AG04450 (cell line): ENCODE measurements at places on chromosomes 4 and X.

DNA sequence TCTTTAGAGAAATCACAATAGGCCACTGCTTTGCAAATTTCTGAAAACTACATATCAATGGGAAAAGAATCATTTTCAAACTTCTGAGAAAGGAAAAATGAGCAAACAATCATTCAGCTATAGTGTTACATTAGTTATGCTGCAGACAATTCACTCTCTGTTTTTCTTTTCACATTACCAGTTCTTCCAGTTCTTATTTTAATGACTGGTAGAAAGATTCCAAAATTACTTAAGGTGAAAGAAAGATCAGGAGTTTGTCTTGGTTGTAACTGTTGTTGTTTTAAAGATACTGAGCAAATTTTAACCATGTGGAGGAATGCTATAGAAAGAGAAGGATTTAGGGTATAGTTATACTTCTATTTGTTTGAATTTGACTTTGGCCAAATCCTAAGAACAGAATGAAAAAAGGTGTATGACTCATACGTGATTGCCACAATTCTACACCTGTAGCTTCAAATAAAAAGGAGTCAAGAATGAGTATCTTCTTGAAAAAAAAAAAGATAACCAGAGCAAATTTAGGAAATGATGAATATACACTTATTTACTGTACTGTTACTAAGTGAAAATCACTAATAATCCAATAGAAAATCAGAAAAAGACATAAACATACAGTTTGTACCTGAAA lies 21.0 kb upstream of the RASGEF1B start:
- DNase-seq = no peak

DNA sequence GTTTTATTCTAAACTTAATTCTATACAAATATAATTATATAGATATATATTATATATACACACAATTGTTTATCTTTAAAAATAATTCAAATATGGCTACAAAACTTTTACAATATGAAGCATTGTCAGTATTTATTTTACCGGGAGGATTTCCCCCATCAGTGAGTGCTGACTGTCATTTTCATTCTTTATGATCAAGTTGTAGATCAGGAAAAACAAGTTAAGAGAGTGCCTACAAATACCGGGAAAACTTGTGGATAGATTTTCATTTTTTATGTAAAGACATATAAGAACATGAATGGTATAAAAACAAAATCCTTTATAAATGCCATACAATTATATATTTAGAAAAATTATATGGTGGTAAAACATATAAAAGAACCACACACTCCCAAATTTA lies 37.8 kb downstream of the CLCN3 start:
- DNase-seq = no peak

GRCh38 chrX:49040376-49040955 lies 2.7 kb downstream of the TFE3 start:
- no peak for DNase-seq

DNA sequence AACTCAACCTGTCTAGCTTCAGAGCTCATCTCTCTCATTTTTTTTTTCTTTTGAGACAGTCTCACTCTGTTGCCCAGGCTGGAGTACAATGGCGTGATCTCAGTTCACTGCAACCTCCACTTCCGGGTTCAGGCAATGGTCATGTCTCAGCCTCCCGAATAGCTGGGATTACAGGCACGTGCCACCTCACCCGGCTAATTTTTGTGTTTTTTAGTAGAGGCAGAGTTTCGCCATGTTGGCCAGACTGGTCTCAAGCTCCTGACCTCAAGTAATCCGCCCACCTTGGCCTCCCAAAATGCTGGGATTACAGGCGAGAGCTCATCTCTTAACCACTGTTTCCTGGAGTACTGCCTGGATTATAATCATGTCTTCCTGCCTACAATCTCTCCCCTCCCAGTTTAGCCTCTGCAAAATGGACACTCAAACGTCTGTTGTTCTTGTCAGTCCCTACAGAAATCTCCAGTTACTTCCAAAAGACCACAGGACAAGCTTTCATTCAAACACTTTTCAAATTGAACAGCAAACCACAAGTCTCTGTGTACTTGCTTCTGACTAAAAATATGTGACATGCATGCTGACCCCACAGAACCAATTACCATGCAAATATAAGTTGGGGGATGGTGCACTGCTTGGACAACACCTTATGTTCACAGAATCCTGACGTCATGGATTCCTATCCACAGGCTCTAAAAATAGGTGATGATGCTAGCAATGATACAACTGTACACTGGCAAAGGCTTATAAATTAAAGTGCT lies 137.2 kb downstream of the SH3KBP1 start:
- no peak for DNase-seq

GRCh38 chrX:140057001-140057411 lies 91.7 kb upstream of the CXorf66 start:
- peak; percentile 29 for DNase-seq

DNA sequence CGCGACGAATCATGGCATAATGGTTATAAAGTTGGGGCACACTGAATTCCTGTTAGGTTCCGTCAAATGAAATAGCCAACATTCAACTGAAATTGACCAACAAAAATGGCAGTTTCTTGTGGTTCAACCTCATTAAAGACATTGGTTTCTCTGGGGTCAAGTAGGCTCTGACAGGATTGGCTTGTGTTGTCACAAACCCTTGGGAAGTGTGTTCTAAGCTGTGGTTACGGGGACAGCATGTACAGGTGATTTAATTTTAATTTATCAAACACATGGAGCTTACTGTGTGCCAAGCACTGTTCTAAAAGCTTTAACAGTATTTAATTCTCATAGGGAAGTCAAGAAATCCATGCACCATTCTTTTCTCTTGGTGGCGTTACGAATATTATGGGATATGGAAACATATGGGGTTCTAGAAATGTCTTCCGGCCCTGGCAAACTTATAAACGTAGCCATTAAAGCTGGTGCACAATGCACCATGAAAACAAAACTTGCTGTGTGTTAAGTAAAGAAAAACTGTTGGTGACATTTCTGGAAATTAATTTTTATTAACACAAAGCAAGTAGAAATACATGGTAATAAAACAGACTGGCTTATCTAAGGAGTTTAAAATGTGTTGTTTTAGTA lies 891 bp downstream of the XK start:
- DNase-seq = no peak

GRCh38 chr4:99024481-99025275 lies 29.2 kb downstream of the METAP1 start:
- no peak for DNase-seq

DNA sequence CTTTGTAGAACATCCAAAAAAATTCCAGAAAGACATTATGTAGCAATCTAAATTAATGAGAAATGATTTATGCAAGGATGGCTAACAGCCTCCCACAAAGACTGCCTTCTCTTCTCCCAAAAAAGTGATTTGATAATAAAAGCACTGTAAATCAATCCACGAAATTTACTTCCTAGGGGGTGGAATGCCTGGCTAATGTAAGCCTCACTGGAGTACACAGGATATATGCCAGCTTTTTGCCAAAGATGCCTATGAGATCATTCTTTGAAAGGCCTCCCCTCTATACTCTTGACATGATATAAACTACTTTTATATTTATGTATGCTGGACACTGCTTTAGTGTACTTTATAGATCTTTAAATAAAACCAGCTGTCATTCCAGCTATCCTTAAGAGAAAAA lies 211.1 kb downstream of the ADAMTS3 start:
- DNase-seq = no peak

DNA sequence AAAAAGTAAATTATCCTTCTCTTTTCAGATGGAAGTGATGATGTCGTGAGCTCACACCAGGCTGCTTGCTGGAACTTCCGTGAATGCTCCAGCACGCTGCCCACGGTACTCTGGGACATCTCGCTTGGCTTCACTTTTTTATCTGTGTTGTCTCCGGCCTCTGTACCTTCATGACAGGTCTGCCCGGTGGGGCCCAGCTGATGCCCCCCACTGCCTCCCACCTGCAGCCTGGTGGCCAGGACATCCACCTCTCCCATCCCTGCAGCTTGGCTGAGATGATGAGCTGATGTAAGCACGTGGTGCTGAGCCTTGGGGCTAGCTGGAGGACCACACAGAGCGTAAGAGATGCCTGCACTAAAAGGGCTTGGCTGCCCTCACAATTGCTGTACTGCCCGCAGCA lies 59.0 kb upstream of the HELT start:
- DNase-seq = no peak

GRCh38 chr4:36330796-36331195 lies 49.4 kb downstream of the DTHD1 start:
- DNase-seq = no peak

DNA sequence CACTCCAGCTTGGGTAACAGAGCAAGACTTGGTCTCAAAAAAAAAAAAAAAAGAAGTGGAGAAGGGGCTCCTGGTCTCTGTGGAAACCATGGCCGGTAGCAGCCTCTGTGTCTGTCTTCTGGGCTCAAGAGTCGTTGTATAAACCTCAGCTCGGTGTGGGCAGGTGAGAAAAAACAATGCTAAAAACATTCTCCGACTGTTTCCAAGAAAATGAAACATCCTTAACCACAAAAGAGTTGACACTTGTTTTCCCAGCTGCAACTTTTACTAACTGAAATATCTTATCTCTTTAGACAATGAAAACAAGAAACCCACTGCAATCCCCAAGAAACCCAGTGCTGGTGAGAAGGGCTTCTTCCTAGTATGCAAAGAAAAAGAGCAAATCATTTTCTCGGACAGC lies 26.2 kb downstream of the CD99 start:
- no peak for DNase-seq

DNA sequence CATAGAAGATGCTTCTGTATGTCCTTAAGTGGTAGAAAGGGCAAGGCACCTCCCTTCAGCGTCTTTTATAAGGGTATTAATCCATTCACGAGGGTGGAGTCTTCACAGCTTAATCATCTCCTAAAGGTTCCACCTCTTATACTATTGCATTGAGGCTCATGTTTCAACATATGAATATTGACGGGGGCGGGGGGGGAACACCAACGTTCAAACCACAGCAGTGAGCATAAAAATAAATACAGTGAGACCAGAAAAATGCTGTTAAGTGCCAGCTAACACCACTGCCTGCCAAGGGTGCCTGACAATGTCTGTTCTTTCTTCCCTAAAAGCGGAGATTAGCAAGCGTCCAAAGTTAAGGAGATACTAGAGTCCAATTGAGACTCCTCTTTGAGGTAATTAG lies 323.3 kb downstream of the STK32B start:
- no peak for DNase-seq

DNA sequence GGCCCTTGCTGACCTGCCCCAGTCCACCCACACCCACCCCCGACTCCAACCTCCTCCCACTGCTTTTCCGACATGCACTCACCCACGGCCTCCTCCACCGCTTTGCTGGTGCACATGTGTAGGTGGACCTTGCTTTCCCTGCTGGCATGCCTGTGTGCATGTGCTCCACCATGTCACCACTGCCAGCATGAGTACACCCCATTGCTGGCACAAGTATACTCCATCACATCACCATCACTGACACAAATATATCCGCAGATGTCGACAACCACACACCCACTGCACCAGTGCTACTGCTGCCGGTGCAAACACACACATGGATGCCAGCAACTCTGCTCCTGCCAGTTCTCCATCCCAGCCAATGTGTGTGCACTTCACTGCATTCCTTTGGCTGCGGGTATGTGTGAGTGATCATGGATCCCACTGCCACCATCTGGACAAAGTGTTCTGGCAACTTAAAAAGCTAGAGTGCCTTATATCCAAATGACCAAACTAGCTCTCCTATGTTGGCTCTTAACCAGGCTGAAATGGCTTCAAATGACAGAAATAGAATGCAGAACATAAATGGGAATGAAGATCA lies 1072.3 kb downstream of the RAPGEF2 start:
- DNase-seq = no peak

DNA sequence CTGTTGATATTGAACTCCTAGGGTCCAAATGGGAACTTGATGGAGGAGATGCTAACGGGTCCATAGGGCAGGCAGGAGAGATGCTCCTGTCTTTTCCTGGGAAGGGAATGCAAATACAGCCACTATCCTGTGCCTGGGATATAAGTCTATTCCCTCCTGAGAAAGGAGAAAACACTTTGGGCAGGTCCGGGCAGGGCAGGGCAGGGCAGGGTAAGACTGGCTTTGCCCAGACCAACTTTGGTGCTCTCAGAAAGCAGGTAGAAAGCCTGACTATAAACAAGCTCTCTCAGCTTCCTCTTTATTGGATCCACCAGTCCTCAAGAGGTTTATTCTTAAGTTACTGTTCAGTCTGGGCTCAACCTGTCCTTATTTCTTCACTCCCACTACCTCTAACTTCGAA lies 232.3 kb downstream of the PTTG2 start:
- no peak for DNase-seq

- DNase-seq = no peak
These were observed 17.4 kb upstream of the PAPSS1 start for GRCh38 chr4:107737450-107737849.

DNA sequence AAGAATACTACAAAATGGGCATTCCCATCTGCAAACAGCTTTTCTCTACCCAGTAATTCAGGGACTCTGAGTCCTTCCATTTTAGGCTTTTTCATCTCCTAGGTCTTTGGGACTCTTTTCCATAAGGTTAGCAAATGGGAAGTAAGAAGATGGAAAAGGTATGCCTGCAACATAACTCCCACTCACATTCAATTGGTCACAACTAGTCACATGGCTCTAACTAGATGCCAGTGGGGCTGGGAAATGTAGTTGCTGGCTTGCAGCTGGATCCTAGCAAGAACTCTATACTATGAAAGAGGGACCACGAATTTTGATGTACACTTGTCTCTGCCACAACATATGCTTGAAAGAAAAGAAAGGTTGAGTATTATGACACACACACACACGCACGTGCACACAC lies 954.9 kb upstream of the FTHL17 start:
- DNase-seq = no peak
